ENCODE measurements at places on chromosomes 6 and 20. TPM values are rescaled to one million over a fixed set of nuclear protein-coding genes. Genes with fewer than 3 reads are reported as not detected.
A peak's percentile ranks its signal among the peaks of the same experiment; 100 is the strongest.

Gene CLPSL2
- not detected for total RNA-seq

Gene MACROD2
- 73.0 TPM for total RNA-seq

Gene HSPA1A
- 230 TPM for total RNA-seq

Gene PPARD
- 30.2 TPM for total RNA-seq

Gene ADGB
- 6.2 TPM for total RNA-seq

Gene MYMX
- total RNA-seq, result not detected

Gene BPIFB2
- total RNA-seq, result 0.21 TPM

Gene NKAPL
- total RNA-seq, result 0.30 TPM

Gene SPTLC3
- total RNA-seq, result 18.7 TPM

Gene TBC1D22B
- 11.5 TPM for total RNA-seq

Gene TNFRSF6B
- 5.3 TPM for total RNA-seq

- H3K4me3 ChIP-seq, result no peak overlapping the region
- H3K36me3 ChIP-seq, result no peaks in the 10 kb centered on the region
- H3K27ac ChIP-seq, result no peak overlapping the region
- H3K27me3 ChIP-seq, result no peaks in the 10 kb centered on the region
- DNase-seq, result no peak
These were observed 4.5 kb upstream of the SPDEF start for GRCh38 chr6:34560366-34561226.

- DNase-seq, result no peak
- peak overlapping the region; percentile 95 for H3K27ac ChIP-seq
- H3K27me3 ChIP-seq, result no peaks in the 10 kb centered on the region
- peaks cover 18% of the 10 kb centered on the region for H3K36me3 ChIP-seq
- H3K4me1 ChIP-seq, result peaks cover 44% of the 10 kb centered on the region
These were observed 2.1 kb downstream of the MYLIP start for GRCh38 chr6:16130932-16131387.

DNA sequence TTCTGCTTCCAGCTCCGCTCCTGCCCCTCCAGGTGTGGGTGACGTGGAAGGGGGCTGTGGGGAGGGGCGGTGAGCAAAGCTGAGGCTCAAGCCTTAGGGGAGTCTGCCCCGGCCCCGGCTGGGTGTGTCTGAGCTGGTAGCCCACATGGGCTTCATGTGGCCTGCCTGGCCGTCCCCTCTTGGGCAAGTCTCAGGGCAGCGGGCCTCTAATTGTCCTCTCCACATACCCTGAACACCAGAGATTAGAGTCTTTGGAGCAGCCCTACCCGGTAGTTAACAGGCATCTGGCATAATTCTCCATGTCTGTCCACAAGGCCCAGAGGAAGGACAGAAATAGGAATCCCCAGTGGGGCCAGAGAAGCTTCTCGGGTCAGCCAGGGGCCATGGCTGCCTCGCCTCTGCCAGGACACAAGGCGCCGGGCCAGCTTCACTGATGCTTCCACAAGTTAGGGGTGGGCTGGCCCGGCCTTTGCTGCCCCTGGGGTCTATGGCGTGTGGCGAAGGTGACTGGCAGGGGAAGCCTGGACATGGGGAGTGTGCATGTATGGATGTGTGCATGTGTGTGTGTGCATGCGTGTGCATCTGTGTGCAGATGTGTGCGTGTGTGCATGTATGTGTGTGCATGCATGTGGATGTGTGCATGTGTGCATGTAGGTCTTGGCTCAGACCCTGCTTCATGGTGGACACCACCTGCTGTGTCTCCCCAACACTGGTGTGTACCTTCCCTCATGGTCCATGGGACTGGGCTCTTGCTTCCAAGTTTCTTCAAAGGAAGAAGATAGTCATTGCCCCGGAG, 24.0 kb downstream of the FRMD1 start:
- H3K27me3 ChIP-seq, result no peaks in the 10 kb centered on the region
- no peak overlapping the region for H3K4me3 ChIP-seq
- H3K27ac ChIP-seq, result no peak overlapping the region
- no peaks in the 10 kb centered on the region for H3K4me1 ChIP-seq
- no peaks in the 10 kb centered on the region for H3K36me3 ChIP-seq

DNA sequence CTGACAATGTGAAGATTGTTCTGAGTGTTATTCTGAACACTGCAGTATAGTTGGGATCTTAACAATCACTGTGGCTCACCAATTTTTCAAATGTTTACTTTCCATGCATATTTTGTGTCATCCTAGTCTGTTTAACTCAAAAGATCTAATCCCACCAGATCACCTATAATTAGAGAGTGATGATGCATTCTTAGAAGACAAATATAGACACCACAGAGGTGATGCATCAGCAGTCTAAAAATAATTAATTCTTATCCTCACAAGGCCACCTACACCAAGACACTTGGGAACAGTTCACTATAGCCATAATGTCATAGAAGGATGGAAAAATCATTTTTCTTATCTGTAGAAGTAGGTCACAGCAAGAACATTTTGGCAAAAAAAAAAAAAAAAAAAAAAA, 154.8 kb downstream of the UBE3D start:
- H3K4me3 ChIP-seq, result no peak overlapping the region
- no peak for DNase-seq
- no peaks in the 10 kb centered on the region for H3K36me3 ChIP-seq
- H3K4me1 ChIP-seq, result no peaks in the 10 kb centered on the region
- H3K27me3 ChIP-seq, result no peaks in the 10 kb centered on the region

DNA sequence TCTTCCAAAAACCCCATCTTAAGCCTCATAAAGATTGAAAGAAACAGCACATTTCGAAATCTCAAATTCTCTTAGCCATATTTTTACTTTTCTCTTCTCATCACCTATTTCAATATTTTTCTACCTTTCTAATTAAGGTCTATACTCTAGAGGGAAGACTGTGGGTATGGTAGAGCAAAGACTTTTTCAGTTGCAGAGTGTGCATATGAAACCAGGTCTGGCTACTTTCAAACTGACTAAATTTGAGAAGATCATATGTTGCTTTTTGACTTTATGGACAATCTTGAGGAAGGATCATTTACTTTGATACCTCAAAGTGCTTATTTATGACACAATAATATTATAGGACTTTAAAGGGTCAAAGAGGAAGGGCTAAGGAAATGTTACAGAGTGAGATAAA, 20.7 kb downstream of the FILIP1 start:
- no peak for DNase-seq
- no peaks in the 10 kb centered on the region for H3K27me3 ChIP-seq
- H3K27ac ChIP-seq, result no peak overlapping the region
- H3K4me1 ChIP-seq, result no peaks in the 10 kb centered on the region
- no peaks in the 10 kb centered on the region for H3K36me3 ChIP-seq

GRCh38 chr6:34018961-34019606, 126.8 kb downstream of the GRM4 start:
- no peak overlapping the region for H3K27ac ChIP-seq
- H3K36me3 ChIP-seq, result no peaks in the 10 kb centered on the region
- no peaks in the 10 kb centered on the region for H3K4me1 ChIP-seq

DNA sequence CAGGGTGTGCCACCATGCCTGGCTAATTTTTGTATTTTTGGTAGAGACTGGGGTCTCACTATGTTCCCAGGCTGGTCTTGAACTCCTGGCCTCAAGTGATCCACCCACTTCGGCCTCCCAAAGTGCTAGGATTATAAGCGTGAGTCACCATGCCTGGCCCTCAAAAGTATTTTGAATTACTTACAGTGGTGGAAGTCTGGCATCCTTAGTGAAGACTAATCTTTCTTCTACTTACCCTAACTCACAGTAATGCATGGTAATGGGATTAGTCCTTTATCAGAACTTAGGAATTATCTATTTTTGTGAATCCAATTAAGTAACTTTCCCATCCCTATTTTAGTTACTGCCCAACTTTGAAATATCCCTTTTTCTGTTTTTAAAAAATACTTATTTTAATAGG, 3.9 kb downstream of the RWDD1 start:
- no peak for DNase-seq
- H3K4me1 ChIP-seq, result peaks cover 28% of the 10 kb centered on the region
- H3K27me3 ChIP-seq, result no peaks in the 10 kb centered on the region

GRCh38 chr6:157759028-157759427, 64.0 kb upstream of the SNX9 start:
- H3K27me3 ChIP-seq, result no peaks in the 10 kb centered on the region
- no peak overlapping the region for H3K4me3 ChIP-seq
- H3K36me3 ChIP-seq, result no peaks in the 10 kb centered on the region
- no peak for DNase-seq
- H3K4me1 ChIP-seq, result peaks cover 35% of the 10 kb centered on the region

DNA sequence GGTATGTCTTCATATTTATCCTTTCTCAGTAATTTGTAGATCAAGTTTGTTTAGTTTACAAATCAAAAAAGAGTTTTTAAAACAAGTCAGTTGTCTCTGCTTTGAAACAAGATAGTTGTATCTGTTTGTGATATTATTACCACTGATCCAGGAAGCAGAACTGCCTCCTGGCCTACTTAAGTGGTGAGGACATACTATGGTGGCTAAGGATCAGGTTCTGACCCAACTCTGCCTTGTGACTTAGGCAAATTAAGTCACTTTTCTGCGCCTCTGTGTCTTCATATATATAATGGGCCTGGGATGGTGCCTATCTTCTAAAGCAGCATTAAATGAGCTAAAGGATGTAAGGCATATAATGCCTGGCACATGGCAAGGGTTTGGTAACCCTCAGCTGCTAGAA, 8.7 kb downstream of the ANKS1A start:
- DNase-seq, result no peak
- H3K27ac ChIP-seq, result no peak overlapping the region
- H3K4me3 ChIP-seq, result no peak overlapping the region

DNA sequence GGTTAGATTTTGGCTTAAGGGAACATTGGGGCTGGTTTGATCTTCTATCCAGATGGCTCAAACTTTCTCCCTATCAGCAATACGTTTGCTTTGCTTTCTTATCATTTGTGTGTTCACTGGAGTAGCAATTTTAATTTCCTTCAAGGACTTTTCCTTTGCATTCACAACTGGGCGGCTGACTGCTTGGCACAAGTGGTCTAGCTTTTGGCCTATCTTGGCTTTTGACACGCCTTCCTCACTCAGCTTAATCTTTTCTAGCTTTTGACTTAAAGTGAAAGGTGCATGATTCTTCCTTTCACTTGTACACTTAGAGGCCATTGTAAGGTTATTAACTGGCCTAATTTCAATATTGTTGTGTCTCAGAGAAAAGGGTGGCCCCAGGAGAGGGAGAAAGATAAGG, 254.9 kb downstream of the PLCB1 start:
- no peaks in the 10 kb centered on the region for H3K4me1 ChIP-seq
- no peak for DNase-seq
- H3K4me3 ChIP-seq, result no peak overlapping the region
- H3K36me3 ChIP-seq, result no peaks in the 10 kb centered on the region
- no peaks in the 10 kb centered on the region for H3K27me3 ChIP-seq

GRCh38 chr20:38640521-38640920, 38.9 kb downstream of the ARHGAP40 start:
- H3K4me1 ChIP-seq, result no peaks in the 10 kb centered on the region
- H3K27ac ChIP-seq, result no peak overlapping the region
- H3K36me3 ChIP-seq, result no peaks in the 10 kb centered on the region
- DNase-seq, result no peak
- H3K27me3 ChIP-seq, result peaks cover 10% of the 10 kb centered on the region

DNA sequence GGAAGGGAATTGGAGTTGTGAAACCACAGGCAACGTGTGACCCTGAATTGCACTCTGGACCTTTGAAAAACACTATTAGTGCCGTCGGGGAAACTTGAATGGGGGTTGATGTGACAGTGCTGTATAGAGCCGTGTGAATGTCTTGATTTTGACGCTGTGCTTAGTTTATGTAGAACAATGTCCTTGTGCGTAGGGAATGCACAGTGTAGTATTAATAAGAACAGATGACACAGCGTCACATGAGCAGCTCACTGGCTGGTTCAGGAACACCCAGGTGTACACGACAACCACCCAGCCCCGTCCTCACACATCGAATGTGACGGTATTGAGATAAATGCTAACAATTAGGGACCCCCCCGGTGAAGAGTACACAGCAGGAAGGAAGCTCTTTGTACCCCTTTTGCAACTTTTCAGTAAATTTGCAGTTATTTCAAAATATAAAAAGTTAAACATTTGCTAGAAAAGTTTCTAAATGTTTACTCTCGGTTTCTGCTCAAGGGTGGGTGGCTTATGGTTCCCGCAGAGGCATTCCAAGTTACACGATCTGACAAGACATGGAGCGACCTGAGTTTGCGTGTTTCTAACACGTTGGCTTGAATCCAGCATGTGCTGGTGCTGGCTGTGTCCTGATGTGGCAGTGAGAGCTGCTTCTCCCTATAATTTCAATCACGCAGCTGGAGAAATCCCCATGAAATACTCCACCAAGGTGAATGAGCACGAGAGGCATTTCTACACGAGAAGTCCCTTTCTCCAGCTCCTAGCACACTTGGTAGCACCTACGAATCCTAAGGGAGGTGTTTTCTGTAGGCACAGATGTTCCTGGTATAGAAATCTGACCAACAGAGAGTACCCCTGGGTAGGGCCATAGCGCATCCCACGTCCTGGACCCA, 208.0 kb upstream of the EXOC2 start:
- H3K4me3 ChIP-seq, result no peak overlapping the region
- DNase-seq, result no peak
- no peak overlapping the region for H3K27ac ChIP-seq
- no peaks in the 10 kb centered on the region for H3K36me3 ChIP-seq
- H3K27me3 ChIP-seq, result peaks cover 6% of the 10 kb centered on the region

- DNase-seq, result no peak
- no peak overlapping the region for H3K27ac ChIP-seq
- H3K4me3 ChIP-seq, result no peak overlapping the region
- peaks cover 22% of the 10 kb centered on the region for H3K4me1 ChIP-seq
These were observed 1.5 kb downstream of the EEF1A2 start for GRCh38 chr20:63497138-63497945.

GRCh38 chr6:147418523-147418922, 90.0 kb upstream of the SAMD5 start:
- no peak for DNase-seq
- H3K4me3 ChIP-seq, result no peak overlapping the region
- no peaks in the 10 kb centered on the region for H3K27me3 ChIP-seq
- H3K27ac ChIP-seq, result no peak overlapping the region
- no peaks in the 10 kb centered on the region for H3K4me1 ChIP-seq

GRCh38 chr20:8344106-8344505, 212.0 kb downstream of the PLCB1 start:
- no peak overlapping the region for H3K27ac ChIP-seq
- H3K4me1 ChIP-seq, result no peaks in the 10 kb centered on the region
- DNase-seq, result no peak
- H3K27me3 ChIP-seq, result no peaks in the 10 kb centered on the region

GRCh38 chr6:33297406-33297955, 1.3 kb downstream of the RGL2 start:
- H3K36me3 ChIP-seq, result peaks cover 55% of the 10 kb centered on the region
- no peaks in the 10 kb centered on the region for H3K27me3 ChIP-seq
- H3K4me3 ChIP-seq, result peak overlapping the region; percentile 70
- peaks cover 38% of the 10 kb centered on the region for H3K4me1 ChIP-seq
- peak overlapping the region; percentile 90 for H3K27ac ChIP-seq
- DNase-seq, result peak; percentile 80

DNA sequence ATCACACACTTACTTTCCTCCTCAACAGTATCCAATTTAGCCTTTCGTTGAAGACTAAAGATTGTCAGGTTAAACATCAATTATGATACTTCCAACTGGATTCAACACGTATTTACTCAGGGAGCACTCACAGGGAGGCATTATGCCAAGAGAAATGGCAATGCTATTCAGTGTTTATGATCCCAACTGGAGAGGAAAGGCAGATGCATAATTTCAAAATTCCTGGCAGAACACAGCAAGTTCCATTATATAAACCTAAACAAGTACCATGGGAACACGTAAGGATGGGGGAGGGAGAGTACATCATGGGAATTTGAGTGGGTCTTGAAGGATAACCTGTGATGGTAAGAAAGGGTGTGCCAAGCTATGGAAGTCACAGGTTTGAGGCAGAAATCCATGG, 112.7 kb downstream of the ISM1 start:
- no peak for DNase-seq
- no peak overlapping the region for H3K27ac ChIP-seq
- no peaks in the 10 kb centered on the region for H3K36me3 ChIP-seq
- H3K4me1 ChIP-seq, result no peaks in the 10 kb centered on the region

Data from lower lobe of right lung (tissue), 2 donors.